Activated T-helper 9 cell treated with anti-CD3 and anti-CD28 coated beads, Interleukin-2, amount 50 U/mL, for 16 hours (primary cell): ENCODE measurements at places on chromosomes 13 and 19.
A peak's percentile ranks its signal among the peaks of the same experiment; 100 is the strongest.

- DNase-seq, result no peak
Measured at GRCh38 chr13:86765462-86765861, 905.7 kb upstream of the SLITRK5 start.

- no peak for DNase-seq
Measured at GRCh38 chr13:23922005-23922932, 25.0 kb upstream of the C1QTNF9B start.

DNA sequence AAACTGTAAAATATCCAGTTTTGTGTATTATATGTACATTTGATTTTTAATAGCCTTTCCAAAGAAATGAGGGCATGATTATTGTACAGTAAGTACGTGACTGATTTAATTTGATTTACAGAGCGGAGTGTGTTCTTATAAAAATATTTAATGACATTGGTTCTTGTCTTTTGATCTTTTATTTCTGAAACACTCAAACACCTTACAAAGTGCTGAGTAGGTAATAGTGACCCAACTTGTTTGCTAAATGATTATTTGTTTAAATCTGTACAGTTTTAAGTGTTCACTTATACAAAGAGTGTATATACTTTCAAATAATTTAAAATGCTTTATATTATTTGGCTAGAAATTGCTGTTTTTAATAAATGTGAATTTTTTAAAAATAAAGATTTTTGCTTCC is 71.5 kb downstream of the COG3 start:
- no peak for DNase-seq

DNA sequence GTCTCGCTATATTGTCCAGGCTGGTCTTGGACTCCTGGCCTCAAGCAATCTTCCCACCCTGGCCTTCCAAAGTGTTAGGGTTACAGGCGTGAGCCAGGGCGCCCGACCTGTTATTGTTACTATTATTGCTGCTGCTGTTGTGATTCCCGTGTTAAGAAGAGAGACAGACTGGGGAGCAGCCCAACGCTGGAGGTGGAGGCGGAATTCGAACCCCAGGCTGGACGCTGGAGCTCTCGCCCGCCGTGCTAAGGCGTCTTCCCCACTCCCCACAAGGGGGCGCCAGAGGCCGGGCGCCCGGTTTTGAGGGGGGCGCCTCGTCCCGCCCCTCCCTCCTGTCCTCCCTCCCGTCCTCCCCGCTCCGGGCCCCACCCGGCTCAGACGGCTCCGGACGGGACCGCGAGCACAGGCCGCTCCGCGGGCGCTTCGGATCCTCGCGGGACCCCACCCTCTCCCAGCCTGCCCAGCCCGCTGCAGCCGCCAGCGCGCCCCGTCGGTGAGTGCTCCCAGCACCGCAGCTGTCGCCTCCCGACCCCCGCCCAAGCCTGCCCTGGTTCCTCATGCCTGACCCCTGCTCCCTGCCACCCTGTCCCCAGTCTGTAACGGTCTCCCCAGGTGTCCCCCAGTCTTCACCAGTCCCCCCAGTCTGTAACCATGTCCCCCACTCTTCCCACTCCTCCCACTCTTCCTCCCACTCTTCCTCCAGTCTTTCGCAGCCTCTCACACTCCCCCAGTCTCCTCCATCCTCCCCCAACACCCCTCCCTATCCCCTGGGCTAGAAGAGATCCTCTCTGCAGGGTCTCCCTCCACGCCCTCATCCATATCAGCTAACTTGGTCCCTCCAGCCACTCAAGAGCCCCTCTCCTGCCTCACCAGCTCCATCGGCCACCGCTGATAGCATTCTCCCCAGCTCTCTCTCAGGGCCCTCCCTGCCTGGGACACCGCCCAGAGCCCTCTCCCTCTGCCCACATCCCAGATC is at the start of gene EHD2:
EHD2 (plus strand) TSS at position 377 of the 976 bp plus-strand sequence. CDS start 3,191 bp downstream, outside the sequence.
- DNase-seq, result peak; percentile 31

DNA sequence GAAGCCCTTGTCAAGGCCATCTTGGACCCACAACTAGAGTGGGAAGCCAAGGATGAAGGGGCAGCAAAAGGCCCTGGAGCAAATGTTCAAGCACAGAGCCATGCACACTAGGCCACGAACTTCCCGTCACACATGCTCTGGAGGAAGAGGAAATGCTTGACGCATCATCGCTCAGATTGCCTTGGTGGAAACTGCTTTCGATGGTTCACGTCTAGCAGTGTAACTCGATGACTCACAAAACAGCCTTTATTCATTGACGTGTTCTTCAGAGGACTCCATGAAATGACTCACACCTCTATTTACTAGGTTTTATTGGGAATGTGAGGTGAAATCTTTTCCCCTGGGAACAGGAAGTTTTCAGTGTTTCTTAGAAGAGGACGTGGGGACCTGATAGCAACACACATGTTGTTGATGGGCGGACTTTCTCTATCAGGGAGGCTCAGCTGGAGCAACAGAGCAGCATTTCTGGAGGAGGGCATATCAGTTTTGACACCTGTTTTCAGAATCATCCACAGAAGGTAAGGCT is 79.8 kb upstream of the FLT1 start:
- DNase-seq, result no peak

DNA sequence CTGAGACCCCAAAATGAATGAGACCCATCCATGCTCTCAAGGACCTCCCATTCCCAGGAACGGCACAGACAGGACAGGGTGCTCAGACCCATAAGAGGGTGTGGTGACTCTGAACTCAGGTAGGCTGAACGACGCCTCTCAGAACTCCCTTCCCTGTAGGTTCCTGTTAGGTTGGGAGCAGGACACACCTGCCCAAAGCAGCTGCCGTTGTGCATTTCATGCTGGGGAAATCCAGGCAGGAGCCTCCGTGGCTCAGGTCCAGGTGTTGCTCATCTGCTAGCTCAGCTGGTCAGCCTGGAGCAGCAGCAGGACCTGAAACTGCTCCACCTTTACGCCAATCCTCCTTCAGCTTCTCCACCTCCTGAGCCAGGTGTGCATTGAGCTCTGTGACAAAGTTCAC is 19.1 kb upstream of the TEX101 start:
- DNase-seq, result no peak

DNA sequence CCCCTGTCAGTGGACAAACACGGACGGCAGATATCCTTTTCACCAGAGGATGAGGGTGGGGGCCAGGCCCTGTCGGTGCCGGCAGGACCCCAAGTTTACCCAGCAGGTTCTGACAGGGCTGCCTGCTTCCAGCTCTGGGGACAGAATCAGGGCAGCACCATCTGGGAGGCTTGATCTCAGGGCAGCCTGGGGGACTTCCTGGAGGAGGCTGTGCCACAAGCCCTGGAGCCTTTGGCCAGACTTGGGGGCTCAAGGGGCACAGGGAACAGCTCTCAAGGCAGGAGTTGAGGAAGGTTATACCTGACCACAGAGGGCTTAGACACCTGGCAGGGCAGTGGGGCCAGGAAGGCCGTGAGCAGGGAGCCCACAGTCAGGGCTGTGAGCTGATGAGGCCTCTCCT is 45.2 kb downstream of the COMP start:
- DNase-seq, result no peak

GRCh38 chr19:55554741-55555152 is 9.4 kb upstream of the SBK3 start:
- no peak for DNase-seq

DNA sequence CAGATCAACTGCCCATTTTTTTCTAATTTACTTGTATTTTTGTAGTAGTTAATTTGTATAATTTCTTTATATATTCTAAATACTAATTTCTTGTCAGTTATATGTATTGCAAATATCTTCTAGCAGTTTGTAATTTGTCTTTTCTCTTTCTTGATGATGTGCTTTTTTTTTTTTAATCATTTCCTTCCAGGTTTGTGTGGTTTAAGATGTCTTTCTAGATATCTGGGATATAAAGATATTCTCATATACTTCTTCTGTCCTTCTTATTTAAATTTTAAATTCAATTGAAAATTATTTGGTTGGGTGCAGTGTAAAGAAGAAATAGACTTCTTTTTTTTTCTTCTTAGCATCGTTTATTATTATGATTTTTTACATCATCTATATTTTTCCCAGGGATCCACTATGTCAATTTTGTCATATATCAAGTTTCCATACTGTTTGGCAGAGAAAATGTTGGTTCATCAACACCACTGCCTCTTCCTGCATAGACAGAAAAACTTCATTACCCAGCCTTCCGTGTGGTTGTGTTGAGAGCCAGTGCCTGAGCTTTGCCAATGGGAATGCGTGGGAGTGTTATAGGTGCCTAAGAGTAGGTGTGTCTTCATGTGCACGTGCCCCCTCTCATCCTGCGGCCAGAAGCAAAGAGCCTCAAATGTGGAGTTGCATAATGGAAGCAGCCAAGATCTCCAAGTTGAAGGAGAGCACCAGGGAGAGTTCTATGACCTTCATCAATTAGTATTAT is 15.8 kb downstream of the CPB2 start:
- no peak for DNase-seq

DNA sequence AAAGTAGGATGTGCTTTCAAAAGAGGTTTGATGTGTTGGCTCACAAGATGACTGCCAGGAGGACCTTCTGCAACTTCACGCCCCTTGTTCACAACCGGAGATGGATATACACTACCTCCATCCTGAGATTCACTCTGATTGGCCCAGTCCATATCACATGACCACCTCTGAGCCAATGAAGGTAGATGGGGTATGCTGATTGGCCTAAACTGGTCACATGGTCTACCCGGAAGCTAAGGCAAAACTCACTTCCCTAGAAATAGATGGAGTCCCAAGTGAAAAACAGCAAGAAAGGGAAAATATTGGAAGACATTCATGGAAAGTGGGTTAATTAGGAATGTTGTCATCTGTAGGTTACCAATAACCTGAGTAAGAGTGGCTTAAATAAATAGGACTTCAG is 119.7 kb upstream of the MRI1 start:
- no peak for DNase-seq

DNA sequence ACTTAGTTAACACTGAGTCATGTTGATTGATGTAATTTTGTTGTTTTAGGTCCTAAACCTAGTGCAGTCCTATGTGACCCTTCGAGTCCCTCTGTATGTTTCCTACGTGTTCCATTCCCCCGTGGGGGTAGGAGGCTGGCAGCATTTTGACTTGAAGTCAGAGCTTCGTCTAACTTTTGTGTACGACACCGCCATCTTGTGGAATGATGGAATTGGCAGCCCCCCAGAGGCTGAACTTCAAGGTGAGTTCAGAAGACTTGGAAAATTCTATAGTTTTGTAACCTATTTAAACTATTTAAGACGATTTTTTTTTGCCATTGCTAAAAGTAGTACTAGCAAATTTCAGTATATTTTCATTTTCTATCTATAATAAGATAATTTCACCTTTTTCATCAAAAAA is 117.9 kb downstream of the STOML3 start:
- DNase-seq, result no peak

DNA sequence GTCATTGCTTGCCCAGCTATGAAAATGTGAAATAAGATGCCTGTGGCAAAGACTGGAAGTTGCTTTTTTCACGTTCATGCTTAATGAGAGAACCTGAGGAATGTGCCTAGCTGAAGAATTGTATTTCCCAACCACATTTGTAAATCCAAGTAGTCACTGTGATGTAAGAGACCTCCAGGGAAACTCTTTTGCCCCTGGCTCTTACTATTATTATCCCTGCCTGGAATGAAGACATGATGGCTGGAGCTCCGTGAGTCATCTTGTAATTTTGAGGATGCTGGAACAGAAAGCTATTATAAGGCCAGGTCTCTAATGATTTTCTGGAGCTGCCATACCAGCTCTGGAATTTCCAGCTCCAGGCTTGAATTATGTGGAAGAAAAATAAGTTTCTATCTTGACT is 894.3 kb downstream of the DIAPH3 start:
- no peak for DNase-seq

- DNase-seq, result no peak
Measured at GRCh38 chr13:34951528-34951927, 9.5 kb downstream of the NBEA start.

- no peak for DNase-seq
Measured at GRCh38 chr19:15248648-15249527, 16.6 kb upstream of the EPHX3 start.

GRCh38 chr19:51339687-51340656 is 2.0 kb downstream of the VSIG10L start:
- DNase-seq, result peak; percentile 90

DNA sequence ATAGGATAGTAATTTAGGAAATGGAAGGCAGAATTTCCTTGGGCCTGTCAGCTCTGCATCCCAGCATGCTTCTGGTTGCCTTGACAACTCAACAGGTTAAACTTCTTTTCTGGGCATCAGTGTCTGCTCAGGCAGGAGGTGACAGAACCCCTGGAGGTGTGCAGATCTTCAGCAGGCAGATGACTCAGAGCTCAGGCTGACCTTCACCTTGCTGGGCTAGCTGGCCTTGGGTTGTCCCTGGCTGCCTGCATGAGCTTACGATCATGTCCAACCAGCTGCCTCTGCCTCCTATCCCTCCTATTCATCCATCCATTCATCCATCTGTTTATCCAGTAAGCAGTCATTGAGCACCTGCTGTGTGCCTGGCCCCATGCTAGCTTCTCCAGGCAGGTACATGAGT is 81.2 kb upstream of the KCTD15 start:
- DNase-seq, result no peak

DNA sequence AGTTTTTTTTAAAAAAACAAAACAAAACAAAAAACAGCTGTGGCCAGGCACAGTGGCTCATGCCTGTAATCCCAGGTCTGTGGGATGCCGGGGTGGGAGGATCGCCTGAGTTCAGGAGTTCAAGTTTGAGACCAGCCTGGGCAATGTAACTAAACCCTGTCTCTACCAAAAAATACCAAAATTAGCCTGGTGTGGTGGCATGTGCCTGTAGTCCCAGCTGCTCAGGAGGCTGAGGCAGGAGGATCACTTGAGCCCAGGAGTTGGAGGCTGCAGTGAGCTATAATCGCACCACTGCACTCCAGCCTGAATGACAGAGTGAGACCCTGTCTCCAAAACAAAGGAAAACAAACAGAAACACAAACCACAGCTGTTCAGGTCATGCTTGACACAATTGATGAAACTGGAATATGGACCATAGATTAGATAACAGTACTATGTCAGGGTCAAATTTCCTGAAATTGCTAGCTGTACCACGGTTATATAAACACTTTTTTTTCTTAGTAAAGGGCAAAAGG is 6.9 kb upstream of the ANGPTL4 start:
- no peak for DNase-seq

DNA sequence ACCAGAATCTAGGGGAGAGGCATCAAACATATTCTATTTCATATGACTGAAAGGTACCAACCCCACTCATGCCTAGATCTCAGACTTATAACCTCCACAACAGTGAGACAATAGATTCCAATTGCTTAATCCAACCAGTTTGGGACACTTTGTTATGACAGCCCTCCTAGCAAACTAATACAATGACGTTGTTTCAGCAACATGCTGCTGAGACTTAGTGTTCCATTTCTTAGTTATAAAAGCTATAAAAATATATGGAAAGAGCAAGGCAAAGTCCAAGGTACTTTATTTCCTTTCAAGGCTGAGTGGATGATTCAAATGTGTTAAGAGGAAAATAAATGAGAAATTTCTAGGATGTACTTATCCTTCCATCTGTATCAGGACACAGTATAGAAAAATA is 352.0 kb downstream of the FGF14 start:
- DNase-seq, result no peak

- no peak for DNase-seq
Measured at GRCh38 chr19:55147545-55148251, 1.3 kb downstream of the TNNT1 start.
